Progenitor cell of endocrine pancreas (in vitro differentiated cells): ENCODE measurements at places on chromosomes 5 and 9.

GRCh38 chr5:2715856-2716255 lies 35.6 kb downstream of the IRX2 start:
- no peak for DNase-seq

- no peak for DNase-seq
Observed at GRCh38 chr5:17381932-17382331, 116.1 kb upstream of the TAF11L2 start.

GRCh38 chr9:78566948-78567675 lies 270.2 kb downstream of the PSAT1 start:
- no peak for DNase-seq

- no peak for DNase-seq
Observed at GRCh38 chr9:13847270-13847669, 466.7 kb downstream of the NFIB start.

GRCh38 chr9:127742435-127743088 lies 7.5 kb upstream of the TOR2A start:
- peak; percentile 97 for DNase-seq

GRCh38 chr5:151720215-151720614 lies 33.5 kb upstream of the SPARC start:
- no peak for DNase-seq

- DNase-seq, result no peak
Observed at GRCh38 chr9:130659699-130660248, 4.6 kb upstream of the PRDM12 start.

DNA sequence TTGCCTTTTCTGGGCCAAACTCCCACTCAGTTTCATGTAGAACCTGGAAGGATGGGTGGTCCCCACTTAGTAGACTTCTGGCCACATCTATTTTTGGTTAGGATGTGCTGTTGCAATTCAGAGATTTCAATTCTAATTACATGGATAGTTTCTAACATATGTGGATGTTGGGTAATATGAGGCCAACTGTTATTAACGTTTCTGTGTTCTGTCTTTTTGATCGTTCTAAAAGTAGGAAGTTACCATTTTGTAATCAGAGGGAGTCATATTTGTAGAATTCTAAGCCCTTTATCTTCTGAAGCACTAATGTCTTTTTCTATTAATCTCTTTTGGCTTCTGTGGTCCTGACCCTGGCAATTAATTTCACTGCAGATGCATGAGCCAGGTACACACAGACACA lies 141.6 kb upstream of the SPEF2 start:
- DNase-seq, result no peak

DNA sequence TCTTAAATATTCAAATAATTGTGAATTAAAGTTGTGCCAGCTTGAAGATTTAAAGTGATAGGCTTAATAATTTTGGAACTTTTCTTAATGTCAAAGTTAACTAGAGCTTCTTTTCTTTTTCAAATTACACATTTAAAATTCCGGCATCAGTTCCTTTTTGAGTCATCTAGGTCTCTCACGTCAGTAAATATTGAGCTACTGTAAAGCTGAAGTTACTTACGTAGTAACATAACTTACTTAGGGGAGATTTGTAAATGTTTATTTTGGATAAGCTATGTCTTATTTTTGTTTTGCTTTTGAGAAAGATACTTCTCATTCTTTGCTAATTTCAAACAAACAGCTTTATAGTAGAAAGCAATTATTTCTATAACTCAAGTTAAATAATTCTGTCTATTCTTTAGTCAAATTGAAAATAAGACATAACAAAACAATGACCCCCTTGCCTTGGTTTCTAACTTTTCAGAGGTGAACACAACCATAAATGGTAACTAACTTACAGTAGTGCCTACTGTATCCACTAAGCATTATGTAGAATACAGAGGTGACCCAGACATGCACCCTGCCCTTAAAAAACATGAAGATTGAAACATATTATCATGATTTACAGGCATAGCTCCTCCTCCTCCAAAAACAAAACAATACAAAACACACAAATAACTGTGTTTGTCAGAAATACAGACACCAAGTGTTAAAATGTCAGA lies 29.8 kb downstream of the CD274 start:
- DNase-seq, result no peak

- DNase-seq, result no peak
Observed at GRCh38 chr5:148352696-148353095, 17.3 kb downstream of the SPINK9 start.

DNA sequence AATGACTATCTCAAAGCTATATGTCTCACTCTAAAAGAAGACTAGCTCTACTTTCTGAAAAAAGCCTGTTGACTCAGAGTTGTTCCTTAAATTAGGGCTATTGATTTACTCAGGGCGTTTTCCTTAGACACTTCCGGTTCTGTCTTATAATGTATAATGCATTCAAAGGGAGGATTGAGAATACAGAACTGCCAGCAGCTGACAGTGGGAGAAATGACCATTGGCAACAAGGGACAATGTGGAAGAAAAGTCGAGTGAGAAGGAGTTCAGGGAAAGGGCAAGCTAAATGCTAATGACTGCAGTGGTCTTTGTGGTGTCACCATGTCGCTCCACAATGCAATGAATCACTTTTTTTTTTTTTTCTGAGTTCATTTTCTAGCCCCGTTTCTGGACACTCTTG lies 65.7 kb upstream of the ANKH start:
- DNase-seq, result no peak

DNA sequence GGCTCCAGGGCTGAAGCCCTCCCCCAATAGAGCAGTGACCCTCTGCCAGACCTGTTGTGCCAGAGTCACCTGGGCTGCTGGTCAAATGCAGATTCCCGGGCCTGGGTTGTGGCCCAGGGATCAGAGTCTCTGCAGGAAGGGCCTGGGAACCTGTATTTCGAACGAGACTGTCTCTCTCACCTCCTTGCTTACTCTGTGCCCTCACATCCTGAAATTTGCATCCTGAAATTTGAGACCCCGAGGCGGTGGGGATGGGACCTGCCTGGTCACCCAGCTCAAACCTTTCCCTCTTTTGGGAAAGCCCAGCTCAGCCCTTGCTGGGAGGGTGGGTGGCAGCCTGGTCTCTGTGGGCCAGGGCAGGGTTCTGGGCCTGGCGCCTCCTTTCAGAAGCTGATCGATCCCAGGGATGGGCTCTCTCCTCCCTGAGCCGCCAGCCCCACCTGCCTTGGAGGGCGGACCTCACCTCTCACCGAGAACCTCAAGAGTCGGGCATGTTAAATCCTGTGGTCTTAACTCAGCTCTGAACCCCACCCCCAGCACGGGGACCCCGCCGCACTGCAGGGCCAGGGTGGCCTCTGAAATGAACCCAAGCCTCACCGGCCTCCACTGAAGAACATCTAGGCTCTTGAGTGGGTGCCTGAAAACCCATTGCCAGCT lies 44.0 kb upstream of the IER5L start:
- no peak for DNase-seq

DNA sequence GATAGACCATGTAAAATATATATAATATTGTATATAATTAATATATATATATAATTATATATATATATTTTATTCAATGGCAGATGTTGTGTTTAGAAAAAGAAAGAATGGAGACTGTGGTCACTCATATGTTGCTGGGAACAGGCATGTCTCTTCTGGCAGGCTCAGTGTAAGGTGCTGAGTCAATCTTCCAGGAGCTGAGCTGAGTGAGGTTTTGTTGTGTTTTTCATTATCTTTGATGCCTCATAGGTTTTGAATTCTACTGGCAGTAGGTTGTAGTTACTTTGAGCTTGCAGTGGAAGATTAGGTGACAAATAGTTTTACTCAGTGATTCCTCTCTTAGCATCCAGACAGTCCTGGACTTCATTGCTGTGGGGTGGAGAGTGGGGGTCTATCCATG lies 561.3 kb downstream of the IRX1 start:
- no peak for DNase-seq

GRCh38 chr9:99633265-99633664 lies 188.4 kb upstream of the NR4A3 start:
- DNase-seq, result no peak

- DNase-seq, result peak; percentile 38
Observed at GRCh38 chr9:4299005-4299795, 668 bp downstream of the GLIS3 start.

GRCh38 chr9:76725011-76725546 lies 39.2 kb upstream of the PCA3 start:
- no peak for DNase-seq

GRCh38 chr9:136526625-136527066 lies 19.2 kb downstream of the NOTCH1 start:
- DNase-seq, result no peak

- DNase-seq, result no peak
Observed at GRCh38 chr5:21049901-21050300, 1061.9 kb upstream of the CDH18 start.

DNA sequence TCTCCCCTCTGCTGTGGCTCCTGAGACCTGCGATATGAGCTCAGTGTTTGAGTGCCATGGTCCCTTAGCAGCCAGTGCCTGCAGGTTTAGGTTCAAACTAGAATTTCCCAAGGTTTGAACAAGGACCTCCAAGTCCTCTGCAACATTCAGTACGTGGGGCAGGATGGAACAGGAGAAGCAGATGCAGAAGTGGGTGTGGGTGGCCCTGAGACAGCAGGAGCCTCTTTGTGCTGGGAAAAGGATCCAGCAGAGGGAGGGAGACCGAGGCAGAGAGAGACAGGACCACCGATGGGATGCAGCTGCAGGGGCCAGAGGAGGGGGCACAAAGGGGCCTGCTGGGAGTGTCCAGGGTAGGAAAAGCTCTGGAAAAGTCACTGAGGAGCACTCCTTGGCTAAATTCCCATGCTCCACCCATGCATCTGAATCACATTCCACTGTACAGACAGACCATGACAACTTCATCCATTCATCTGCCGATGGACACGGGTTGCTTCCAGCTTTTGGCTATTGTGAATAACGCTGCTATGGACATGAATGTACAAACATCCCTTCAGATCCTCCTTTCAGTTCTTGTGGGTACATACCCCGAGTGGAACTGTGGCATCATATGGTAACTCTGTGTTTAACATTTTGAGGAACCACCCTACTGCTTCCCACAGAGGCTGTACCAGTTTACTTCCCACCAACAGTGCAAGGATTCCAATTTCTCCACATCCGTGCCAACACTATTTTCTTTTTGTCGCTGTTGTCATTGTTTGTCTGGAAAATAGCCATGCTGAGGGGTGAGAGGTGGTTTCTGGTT lies 26.7 kb upstream of the SUSD3 start:
- no peak for DNase-seq

GRCh38 chr5:178231539-178232123 lies 971 bp downstream of the PHYKPL start:
- DNase-seq, result no peak

DNA sequence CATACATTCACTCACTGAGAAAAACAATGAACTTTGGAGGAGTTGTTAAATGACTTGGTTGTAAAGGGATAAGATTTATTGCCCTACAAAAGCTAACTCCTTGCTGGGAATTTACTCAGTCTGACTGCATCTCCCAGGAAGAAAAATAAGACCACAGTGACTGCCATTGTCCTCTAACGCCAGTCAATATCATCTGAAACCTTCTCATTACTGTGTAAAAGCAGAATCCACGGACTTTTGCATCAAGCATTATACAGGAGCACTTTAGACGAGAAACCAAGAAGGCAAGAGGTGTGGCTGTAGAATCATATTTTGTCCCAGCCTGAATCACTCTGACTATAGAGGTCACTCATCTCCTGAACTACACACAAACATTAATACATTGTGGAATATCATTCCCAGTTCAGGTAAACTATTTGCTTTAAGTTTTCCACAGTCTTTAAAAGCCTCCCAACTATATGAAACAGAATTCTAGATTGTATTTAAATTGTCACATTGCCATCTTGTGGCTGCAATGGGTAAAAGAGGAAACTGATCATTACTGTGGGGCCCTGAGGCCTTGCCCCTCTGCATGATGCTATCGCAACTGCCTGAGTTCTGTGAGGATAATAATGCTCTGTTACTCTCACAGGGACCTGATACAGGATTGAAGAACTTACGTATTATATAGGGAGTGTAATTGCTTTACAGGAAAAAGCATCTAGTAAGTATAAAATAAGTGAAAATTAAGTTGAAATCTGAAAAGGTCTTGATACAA lies 142.9 kb downstream of the SLCO4C1 start:
- DNase-seq, result no peak

DNA sequence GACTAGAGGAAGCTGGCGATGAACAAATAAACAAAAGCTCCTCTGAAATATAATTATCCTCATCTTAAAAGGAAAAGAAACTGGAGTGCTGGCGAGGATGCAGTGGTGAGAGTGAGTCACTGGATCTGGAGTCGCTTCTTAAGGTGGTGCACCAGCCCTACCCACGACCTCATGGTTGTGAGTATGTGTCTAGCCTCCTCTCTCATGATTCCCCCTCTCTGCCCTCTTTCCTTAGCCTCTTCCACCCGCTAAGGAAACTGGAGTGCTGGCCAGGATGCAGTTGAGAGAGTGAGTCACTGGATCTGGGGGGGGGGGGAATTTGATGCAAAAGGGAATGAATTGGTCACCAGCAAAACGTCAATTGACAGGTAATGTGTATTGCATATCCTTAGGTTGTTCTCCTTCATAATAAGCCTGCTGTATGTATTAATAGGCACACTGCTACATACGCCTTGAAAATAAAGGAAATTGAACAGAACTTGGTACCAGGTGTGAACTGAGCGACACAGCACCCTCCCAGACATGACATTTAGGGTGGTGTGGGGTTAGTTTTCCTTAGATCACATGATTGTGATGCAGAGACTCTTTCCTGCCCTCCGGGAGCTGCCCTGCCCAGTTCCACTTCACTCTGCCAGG lies 36.3 kb upstream of the EBF1 start:
- DNase-seq, result no peak

- no peak for DNase-seq
Observed at GRCh38 chr9:16425562-16426231, 444.8 kb downstream of the BNC2 start.

- no peak for DNase-seq
Observed at GRCh38 chr9:79975621-79976256, 404.0 kb downstream of the TLE4 start.

- no peak for DNase-seq
Observed at GRCh38 chr9:137052998-137053943, 590 bp downstream of the ENTPD2 start.

DNA sequence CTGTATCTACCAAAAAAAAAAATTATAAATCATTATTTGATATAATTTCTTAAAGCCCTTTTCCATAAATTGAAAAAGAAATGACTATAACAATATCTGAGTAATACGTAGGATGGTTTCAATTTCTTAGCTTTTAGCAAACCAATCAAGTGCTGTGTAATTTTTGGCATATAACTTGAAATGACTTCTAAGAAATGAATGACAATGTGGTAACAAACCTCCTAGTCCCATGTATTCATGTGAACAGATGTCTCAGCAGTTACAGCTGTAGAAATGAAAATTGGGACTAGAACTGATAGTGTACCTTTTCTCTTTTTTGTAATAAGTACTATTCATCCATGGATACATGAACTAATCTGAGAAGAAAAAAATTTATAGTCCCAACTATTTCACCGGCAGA lies 307.0 kb downstream of the BNC2 start:
- no peak for DNase-seq

- no peak for DNase-seq
Observed at GRCh38 chr5:159202151-159202550, 7.2 kb downstream of the RNF145 start.

GRCh38 chr5:133114166-133114932 lies 62.5 kb downstream of the HSPA4 start:
- DNase-seq, result no peak

GRCh38 chr9:89497257-89497963 lies 503 bp downstream of the SEMA4D start:
- DNase-seq, result no peak
